Right kidney (tissue), 9 donors: ENCODE measurements at places on chromosomes 12 and 14.

- peak; percentile 68 for DNase-seq
Measured at GRCh38 chr12:109736552-109737108, 23.0 kb downstream of the FAM222A start.

- DNase-seq: no peak
Measured at GRCh38 chr14:69807192-69807591, 10.2 kb upstream of the SLC10A1 start.

DNA sequence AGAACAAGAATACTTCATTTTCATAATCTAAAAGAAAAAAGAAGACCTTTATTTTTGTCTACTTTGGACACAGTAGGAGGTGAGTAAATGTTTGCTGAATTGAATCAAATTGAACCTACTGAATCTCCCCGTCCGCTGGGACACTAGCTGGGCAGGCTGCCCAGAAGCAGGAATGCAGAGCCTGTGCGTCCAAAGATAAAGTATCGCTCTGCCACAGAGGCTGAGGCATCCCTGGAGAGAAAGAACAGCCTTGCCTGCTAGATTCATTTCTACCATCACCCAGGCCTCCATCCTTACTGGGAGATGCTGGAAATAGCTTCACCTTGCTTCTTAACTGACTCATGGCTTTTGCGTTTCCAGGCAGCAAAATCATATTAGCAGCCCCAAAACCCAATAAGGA lies 64.1 kb upstream of the TSPAN11 start:
- no peak for DNase-seq

GRCh38 chr12:11870041-11870451 lies 200.7 kb upstream of the BCL2L14 start:
- no peak for DNase-seq

GRCh38 chr12:129186952-129187351 lies 333.7 kb downstream of the GLT1D1 start:
- DNase-seq: no peak

DNA sequence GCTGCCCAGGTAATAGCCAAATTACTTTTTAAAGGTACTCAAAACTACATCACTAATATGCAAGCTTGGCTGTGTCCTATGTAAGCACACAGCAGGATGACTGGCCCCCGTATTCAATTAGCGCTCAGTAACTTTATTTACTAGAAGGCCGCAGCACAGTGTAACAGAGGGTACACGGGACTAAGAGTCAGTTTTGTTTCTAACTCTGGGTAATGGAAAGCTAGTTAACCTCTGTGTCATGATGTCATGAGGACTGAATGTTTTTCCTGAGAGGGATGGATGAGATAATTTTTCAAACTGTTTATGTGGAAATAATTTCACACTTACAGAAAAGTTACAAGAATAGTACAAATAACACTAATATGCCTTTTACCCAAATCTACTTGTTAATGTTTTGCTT lies 27.1 kb downstream of the GALNT4 start:
- no peak for DNase-seq

- no peak for DNase-seq
Measured at GRCh38 chr14:74563233-74563585, 48.8 kb downstream of the LTBP2 start.

DNA sequence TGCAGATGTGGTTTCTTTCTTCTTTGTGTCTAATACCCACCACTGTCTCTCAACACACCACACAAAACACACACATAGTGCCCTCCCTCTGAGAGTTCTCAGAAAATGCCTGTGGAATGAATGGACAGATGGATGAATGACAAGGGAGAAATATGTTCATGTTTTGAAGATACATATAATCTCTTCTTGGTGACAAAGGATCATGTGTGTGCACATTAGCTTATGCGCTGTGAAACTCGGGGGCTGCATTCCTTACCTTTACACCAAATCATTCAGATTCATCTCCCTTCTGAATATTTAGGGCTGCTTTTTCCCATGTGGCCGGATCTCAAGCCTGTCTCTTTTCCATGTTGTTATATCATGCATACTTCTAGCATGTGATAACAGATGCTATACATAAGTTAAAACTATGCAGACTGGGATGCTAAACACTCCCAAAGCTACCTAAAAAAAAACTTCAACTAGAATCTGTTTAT lies 111.4 kb downstream of the EPS8 start:
- DNase-seq: no peak

DNA sequence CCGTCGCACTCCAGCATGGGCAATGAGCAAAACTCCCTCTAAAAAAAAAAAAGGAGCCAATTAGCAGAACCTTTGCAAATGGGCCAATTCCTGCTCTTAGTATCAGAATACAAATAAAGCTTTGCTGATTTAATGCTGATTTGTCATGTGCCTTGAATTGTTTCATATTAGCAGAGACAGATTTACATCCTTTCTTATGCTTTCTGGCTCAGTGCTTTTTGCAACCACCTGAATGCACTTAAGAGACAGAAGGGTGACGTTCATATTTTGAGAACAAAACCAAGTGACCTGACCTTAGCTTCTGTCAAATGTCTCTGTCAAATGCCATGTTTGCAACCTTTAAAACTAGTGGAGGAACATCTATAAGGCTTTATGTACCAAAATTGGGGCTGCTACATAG lies 43.8 kb upstream of the YAF2 start:
- DNase-seq: no peak

GRCh38 chr12:111368291-111368787 lies 556 bp downstream of the PHETA1 start:
- no peak for DNase-seq

DNA sequence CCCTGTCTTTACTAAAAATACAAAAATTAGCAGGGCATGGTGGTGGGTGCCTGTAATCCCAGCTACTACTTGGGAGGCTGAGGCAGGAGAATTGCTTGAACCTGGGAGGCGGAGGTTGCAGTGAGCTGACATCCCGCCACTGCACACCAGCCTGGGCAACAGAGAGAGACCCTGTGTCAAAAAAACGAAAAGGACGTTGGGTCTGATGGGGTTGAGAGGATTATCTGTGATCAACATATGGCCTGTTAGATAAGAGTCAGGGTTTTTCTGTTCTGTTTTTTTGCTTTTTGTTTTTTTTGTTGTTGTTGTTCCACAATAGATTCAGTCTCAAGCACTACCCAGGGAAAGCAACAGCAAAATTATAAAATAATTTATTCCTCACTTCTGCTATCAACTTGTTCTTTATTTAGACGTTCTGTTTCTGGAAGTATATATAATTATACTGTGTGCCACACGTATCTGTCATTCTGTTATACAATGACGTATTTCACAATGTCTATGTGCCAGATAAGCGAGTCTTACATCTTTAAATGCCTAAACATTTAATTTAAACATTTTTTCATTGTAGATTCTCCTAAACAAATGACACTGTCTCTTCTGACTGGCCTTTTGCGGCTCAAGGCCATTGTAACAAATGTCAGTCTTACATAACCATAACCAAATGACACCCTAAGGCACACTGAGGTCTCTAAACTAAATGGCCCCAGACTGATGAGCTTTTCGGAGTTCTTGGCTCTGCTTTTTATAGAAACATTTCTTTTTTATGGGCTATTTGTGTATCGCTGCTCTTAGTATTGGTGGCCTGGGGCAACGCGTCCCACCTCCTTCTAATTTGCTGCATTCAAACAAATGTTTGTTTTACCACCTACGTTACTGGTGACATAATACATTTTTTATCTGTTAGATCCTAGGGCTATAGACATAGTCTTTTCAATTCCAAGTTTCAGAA lies 7.2 kb upstream of the P2RX4 start:
- DNase-seq: no peak
